ENCODE measurements at places on chromosomes 2 and 18.

GRCh38 chr2:167964650-167965413 is 282.6 kb downstream of the STK39 start:
- no peak for DNase-seq

DNA sequence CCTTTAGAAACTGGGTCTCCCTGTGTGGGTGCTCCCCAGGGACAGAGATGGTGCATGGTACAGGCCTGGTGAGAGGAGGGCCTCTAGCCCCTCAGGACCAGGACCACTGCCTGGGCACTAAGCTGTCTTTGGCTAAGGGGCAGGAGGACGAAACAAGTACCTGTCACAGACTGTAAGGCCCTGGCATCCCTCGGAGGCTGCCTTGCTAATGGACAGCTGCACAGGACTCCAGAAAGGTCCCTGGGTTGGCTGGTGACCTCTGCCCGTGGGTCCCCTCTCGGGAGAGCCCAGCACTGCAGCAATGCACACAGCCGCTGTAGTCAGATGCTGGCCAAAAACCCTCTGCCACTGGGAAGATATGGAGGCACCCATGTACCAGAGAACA is 14.3 kb downstream of the HS6ST1 start:
- DNase-seq: no peak

- DNase-seq: peak; percentile 90
Measured at GRCh38 chr18:59308248-59308937, 10.1 kb downstream of the CPLX4 start.

- DNase-seq: no peak
Measured at GRCh38 chr2:45211636-45212035, 202.4 kb upstream of the SIX2 start.

DNA sequence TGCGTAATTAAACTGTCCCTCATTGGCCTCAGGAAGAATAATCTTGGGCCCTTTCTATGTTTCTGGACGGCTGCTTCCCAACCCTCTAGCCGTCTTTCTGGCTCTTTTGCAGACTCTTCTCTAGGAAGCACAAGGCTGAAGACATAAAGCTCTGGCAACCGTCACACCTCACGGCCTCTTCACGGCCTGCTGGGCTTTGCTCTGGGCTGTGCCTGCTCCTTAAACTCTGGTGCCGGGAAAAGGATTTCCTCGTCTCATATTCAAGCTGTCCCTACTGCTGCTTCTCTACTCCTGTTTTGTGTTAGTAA is 36.0 kb upstream of the WIPF1 start:
- DNase-seq: peak; percentile 40

DNA sequence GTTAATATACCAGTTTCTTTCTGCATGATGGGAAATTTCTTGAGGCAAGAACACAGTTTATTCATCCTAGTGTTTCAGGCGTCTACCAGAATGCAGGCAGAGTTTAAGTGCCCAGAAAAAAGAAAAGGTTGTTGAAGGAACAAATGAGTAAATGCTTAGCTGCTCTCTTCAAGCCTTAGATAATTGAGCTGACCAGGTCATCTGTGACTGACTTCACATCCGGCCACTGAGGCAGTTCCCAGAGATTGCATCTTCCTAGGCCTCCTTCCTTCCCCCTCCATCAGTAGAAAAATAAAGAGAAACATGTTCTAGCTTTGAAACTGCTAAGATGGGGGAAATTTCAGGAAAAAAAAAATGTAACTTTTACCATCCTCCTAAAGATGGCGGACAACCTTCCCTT is 9.4 kb upstream of the TMEM163 start:
- DNase-seq: no peak

- no peak for DNase-seq
Measured at GRCh38 chr2:236221798-236222197, 42.4 kb downstream of the ASB18 start.

- DNase-seq: no peak
Measured at GRCh38 chr2:234805836-234806235, 146.0 kb upstream of the SH3BP4 start.

DNA sequence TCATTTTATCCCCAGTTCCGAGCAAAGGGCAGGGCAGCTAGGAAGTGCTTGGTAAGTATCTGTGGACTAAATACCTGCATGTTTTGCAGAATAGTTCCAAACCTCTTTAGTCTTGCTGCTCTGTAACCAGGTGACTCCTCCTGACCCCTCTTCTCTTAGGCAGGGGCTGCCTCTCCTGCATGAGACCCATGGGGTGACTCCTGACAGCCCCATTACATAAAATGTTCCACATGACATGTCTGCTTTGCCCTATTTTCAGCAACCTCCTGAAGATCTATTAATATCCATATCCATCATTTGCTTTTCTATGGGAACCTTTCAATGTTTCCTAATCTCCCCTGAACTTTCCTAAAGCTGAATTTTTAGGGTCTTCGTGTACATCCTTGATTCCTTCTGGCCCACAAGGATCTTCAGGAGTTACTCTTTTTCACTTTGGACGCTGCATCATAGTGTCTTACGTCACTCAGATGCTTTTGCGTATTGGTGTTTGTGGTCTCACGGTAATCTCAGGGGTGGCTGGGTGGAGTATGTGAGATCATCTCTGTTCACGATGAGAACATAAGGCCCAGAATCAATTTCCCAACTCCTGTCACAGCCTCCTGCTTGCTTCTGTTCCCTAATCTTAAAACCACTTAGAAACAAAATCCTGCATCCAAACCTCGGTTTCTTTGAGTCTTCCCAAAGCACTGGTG is 76.6 kb downstream of the MAPK4 start:
- no peak for DNase-seq

DNA sequence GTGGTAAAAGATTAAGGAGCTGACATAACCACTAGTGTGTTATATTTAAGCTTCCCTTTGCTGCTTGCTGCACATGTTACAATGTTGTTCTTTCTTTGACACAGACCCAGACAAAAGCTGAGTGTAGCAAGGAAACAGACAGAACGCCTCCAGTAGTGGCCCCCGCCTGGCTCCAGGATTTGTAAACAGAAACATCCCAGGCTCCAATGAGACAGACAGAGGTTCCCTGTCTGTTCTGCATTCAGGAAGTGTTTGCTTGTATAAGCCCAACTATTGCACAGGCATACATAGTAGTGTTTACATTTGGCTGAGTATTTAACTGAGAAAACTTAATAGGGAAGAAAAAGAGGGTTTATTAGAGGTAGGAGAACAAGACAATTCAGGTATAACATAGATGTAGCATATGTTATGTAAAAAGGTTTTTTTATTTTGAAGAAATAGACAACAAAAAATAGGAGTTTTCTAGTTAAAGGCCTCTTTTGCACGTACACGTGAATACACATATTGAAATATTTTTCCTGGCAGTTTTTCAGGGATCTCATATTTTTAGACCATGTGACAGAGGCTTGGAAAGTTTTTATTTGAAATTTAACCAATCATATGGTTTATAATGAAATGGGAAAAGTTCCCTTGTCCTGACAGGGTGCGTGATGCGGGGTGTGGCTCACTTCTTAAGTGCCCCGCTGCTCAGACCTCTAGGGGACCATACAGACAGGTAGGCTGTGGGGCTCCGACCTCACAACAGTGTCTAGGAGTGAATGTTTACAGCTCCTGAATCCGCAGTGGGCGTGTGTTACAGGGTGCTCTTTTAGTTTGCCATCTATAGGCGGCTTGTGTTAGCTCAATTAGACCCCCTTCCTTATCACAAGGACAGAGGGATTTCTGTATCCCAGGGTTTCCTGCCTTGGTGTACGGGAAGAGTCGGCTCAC is 118.4 kb downstream of the BMPR2 start:
- DNase-seq: no peak

GRCh38 chr2:163621445-163622004 is 114.3 kb downstream of the FIGN start:
- DNase-seq: no peak

- DNase-seq: no peak
Measured at GRCh38 chr2:12702168-12703121, 14.3 kb upstream of the TRIB2 start.

DNA sequence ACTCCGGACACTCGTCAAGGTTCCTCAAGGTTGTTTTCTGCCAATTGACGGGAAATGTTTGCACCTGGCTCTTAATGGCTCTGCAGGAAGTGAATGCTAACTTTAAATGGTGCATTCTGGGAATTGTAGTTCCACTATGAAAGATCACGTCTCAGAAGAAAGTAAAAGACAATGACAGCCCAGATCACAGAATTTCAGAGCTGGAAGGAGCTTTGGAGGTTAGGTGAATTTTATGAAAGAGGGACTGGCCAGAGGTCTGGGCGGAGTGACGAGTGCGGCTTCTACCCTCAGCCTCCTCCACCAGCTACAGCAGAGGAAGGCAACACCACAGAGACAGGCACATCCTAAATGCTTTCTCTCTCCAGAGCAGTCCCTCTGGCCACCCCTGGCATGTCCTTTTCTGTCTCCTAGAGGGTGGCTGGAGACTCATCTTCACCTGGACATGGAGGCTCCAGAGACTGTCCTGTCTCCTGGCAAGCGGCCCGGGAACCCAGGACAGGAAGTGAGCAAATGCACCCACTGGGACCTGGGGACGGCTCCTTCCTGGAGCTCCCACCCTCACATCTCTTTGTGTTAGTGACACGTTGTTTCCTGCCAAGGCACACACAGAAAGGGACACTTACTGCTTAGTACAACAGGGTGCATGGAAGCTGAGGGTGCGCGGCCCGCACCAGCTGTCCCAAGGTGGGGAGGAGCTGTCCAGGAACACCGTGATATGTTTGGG is 19.4 kb downstream of the THAP4 start:
- DNase-seq: peak; percentile 16

- no peak for DNase-seq
Measured at GRCh38 chr2:221731432-221732145, 159.5 kb upstream of the EPHA4 start.

DNA sequence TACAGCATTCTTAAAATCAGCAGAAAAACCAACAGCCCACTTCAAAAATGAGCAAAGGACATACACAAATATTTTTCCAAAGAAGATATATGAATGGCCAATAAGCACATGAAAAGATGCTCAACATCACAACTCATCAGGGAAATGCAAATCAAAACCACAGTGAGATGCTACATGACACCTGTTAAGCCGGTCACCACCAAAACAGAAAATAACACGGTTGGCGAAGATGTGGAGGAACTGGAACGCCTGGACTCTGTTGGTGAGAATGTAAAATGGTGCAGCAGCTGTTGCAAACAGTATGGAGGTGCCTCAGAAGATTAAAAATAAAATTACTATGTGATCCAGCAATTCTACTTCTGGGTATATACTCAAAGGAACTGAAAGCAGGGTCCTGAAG is 184.8 kb downstream of the INHBB start:
- DNase-seq: no peak

DNA sequence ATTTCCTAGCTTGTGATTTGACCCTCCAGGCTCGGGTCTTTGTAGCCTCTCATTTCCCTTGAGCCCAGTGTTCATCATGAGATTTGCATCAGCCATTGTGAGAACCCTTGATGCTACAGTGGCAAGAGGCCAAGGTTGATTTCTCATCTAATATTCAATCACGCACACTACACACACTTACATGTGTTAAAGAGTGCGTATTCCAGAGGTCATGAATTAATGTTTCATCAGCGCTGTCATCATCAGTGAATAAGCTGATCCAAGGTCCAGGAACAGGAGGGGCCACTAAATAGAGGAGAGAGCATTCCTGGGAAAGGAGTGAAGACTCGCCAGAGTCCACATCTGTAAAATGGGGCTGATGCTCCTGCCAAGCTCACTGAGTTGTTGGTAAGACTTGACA is 276.1 kb upstream of the SIX2 start:
- DNase-seq: no peak

DNA sequence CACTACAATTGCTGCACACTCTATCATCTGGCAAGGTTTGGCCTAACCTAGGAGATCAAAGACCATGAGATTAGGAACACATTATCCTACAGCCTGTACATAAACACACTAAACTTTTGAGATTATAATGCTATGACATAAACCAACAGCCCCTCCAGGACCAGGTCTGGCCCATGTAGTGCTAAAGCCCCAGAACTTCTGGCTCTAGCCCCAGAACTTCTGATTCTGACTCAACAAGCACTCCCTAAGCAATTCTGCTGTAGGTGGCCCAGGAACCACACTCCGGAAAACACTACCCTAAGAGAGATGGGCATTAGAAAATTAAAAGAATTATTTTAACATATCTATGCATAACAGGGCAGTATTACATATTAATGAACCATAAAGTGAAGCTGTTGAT is 369.5 kb upstream of the LYPD1 start:
- no peak for DNase-seq

DNA sequence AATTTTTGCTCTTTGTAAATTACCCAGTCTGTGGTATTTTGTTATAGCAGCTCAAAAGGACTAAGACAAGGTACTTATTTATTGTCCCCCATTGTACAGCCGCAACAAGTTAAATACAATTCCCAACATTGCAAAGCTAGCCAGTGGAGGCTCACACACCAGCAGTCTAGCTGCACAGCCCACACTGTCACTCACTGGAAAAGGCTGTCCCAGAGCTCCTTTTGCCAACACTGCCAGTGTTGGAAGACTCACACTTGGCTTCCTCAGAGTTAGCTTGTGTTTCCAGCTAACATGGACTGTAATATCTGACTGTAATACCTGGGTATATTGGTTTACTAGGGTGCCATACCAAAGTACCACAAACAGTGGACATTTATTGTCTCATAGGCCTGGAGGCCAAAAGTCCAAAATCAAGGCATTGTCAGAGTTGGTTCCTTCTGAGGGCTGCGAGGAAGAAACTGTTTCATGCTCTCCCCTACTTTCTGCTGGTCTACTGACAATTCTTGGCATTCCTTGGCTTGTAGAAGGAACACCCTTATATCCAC is 6.6 kb upstream of the DYM start:
- DNase-seq: no peak

- peak; percentile 68 for DNase-seq
Measured at GRCh38 chr2:217248312-217248935, 388.6 kb upstream of the TNP1 start.

DNA sequence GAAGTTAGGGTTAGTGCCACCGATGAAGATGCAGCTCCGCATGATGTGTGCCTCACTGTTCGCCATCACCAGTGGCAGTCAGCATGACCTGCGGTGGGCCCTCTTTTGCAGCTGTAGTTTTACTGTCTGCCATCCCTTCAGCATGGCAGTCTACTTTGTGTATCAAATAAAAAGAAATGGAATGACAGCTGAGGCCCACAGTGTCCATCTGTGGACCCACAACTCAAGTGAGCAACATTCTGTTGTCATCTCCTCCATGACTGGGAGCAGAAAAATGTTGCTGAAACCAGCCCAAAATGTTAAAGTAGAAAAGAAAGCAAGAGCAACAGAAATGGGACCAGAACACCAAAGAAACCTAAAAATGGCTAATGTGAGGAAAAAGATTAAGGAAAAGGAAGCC is 128.7 kb downstream of the MEP1B start:
- no peak for DNase-seq

DNA sequence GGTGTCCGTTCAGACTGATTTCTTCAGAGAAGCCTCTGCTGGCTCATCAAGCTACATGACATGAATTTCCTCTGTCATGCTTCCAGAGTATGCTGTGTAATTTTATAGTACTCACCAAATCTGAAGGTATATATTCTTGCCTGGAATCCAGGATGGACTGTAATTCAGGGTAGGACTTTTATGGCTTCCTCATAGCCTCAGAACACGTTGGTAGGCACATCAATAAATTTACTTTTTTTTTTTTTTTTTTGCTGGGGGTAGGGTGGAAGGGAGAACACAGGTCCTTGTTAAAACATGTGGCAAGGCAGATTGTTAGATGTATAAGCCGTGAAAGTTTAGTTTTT is 34.4 kb downstream of the MTA3 start:
- DNase-seq: no peak
